ENCODE measurements at places on chromosomes 1 and 21.

GRCh38 chr21:35943752-35944151, 116.6 kb downstream of the SETD4 start:
- DNase-seq, result no peak

GRCh38 chr1:85278853-85279314, 2.5 kb upstream of the BCL10 start:
- DNase-seq, result no peak

GRCh38 chr1:23210963-23211362, 6.3 kb downstream of the HTR1D start:
- no peak for DNase-seq

DNA sequence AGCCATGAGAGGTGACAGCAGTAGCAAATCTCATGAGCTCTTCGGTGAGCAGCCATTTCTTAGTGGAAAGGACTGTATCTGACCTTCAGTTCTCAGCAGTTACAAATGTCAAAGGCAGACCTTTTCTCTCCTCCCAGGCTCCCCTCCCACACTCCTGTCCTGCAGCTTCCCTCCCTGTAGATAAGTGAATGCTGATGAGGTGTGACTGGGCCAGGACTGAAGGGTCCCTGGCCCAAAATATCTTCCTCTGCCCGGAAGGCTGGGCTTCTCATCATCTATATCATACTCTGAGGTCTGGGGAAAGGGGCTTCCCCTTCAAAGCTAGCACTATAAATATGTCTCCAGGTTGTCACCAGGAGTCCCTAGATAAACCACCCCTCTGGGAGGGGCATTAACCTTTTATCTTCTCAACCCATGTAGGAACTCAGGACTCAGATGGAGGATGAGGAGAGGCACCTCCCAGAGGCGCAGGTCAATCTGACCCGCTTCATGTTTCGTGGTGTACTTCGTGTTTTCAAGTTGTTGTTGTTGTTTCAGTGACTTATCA, 3.6 kb upstream of the ADAMTSL4 start:
- no peak for DNase-seq

DNA sequence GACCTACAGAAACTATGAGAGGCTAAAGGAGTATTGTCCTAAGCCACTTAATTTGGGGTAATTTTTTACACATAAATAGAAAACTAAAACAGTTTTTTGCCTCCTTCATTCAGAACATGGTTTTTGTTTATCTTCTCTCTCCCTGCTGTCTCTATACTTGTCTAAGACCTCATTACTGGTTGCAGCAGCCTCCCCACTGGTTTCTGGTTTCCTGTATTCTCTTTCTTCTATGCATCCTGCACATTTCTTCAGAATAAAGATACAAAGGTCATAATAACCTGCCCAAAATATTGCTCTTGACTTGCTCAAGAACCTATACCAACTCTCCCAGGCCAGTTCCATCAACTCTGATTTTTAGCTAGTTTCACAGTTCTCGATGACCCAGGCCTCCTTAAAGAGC, 19.8 kb upstream of the BOLA1 start:
- DNase-seq, result no peak

DNA sequence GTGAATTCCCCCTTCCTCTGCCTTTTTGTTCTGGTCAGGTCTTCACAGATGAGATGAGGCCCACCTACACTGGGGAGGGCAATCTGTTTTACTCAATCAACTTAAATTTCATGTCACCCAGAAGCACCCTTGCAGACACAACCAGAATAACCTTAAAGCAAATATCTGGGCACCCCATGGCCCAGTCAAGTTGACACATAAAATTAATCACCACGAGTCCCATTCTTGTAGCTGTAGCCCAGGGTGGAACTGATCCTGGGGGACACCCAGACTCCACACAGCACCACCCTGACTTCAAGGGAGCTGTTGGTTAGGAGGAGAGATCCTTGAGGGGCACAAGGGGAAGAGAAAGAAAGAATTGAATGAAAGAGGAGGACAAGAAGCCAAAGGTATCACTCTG, 23.1 kb downstream of the CAPN9 start:
- DNase-seq, result no peak

DNA sequence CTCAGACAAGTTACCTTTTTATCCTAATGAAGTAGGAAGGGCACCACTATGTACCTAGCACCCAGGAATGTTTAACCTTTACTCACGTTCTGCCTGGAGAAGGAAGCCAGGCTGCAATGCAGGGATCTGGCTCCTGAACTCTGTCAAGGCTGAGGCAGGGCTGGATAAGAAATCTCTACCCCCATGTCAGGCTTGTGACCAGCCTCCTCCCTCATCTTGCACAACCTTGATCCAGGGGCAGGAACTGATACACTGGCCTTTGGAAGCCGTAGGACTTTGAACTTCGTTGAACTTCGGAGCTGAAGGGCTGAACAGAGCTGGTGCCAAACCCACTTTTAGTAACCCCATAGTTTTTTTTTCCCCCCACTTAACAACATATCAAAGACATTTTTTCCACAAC, 8.0 kb upstream of the AKR1A1 start:
- DNase-seq, result no peak

DNA sequence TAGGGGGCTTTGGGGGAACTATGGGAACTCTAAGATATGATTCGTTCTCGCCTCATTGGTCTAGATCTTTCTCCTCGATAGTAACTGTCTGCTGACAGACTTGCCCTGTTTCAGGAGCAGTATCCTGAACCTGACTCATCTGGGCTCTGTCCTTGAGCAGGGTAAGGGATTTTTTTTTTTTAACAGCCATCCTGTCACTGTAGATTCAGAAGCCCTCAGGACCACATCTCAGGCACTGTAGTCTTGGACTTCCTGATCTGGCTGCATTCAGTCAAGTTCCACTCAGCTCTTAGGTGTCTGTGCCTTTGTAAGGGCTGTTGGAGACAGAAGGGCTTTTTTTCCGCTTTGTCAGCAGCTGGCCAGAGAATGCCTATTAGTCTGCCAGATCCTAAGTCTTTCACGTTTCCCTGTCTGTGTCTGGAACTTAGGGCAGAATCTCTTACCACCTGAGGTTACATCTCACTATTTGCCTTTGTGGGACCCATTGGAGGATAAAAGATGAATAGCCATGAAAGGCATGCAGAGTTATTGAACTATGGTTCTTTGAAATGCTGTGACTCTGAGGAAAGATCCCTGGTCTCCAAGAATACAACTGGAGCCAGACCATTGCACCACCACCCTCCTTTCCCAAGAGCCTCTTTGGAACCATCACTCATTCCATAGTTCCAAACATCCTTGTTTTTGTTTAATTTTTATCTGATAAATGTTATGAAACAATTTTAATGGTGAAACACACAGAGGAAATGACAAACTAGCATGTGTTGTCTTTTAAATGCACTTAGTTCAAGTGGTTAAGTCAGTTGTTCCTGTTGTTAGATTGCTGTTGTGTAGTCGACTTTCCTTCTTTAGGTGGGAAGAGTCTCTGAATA, 49.7 kb upstream of the MACF1 start:
- DNase-seq, result no peak

DNA sequence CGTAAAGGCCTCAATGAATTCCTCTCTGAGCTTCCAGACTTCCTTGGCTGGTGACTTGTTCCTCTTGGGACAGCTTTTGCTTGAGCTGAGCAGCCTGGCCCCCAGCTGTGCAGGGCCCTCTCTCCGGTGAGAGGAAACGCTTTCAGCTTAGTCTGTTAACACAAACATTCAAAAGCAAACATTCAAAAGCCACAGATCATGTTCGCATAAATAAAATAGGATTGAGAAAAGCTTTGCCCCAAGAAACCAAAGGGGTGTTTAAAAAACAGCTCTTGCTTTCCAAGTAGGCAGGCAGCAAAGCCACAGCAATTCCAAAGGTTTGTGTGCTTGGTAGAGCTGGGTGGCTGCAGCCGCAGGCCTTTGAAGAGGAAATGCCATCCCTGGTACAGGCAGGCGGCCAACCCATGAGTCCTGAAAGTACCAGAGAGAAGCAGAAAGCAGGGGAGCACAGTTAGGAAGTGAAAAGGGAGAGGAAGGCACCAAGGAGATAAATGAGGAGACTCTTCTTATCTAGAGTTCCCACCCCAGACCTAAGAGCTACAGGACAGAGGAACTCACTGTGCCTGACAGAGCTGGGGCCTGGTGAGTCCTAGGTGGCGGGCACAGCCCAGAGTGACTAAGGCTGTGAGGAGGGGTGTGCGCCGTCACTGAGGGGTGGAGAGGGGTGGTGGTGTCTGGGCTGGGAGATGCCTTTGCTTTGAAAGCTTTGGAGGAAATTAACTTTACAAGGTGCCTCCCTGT, 48.4 kb downstream of the CCN1 start:
- DNase-seq, result no peak

GRCh38 chr1:153612755-153613331, at the start of gene S100A16:
S100A16 (minus strand) TSS chr1:153613137; CDS start chr1:153608151, 4,986 bp downstream.
- peak; percentile 86 for DNase-seq

- DNase-seq, result no peak
Measured at GRCh38 chr1:210669951-210670350, 341.2 kb downstream of the HHAT start.

GRCh38 chr1:22712502-22713271, 2.0 kb downstream of the EPHB2 start:
- DNase-seq, result no peak

- DNase-seq, result no peak
Measured at GRCh38 chr1:178209935-178210334, 116.0 kb downstream of the RASAL2 start.

DNA sequence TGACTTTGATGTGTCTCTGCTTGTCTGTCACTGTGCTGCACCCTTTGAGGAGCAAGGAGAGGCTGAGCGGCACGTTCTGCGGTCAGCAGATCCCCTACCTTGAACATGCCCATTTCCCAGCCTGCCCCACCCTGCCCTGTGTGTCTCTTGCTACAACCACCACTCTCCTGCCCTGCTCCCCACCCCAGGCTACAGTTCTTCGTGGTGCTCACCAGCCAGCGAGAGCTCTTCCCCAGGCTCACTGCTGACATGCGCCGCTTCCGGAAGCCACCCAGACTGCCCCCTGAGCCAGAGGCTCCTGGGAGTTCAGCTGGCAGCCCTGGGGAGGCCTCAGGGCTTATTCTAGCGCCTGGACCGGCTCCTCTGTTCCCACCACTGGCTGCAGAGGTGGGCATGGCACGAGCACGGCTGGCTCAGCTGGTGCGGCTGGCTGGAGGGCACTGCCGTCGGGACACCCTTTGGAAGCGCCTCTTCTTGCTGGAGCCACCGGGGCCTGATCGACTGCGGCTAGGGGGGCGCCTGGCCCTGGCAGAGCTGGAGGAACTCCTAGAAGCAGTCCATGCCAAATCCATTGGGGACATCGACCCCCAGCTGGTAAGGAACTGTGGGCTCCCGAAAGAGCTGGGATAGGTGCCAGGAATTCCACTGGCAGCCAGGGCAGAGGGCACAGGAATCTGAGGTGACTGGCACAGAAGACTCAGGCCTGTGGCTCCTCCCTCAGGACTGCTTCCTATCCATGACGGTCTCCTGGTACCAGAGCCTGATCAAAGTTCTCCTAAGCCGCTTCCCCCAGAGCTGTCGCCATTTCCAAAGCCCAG, 5.6 kb downstream of the HYI start:
- DNase-seq, result no peak

GRCh38 chr1:157136133-157136532, 2.1 kb downstream of the ETV3 start:
- DNase-seq, result no peak

DNA sequence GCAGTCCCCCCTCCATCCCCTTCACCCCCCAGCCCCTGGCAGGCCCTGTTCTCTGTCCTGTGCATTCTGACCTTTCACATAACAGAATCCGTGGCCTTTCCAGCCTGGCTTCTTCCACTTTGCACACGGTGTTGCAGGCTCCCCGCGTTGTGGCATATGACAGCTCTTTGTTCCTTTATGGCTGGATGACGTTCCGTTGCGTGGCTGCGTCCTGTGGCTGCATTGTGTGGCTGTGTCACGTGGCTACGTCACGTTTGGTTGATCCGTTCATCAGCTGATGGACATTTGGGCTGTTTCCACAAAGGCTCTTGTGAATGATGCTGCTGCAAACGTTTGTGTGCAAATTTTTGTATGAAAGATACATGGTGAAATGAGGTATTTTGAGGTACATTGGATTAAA, 53.3 kb downstream of the PDE9A start:
- peak; percentile 3 for DNase-seq

DNA sequence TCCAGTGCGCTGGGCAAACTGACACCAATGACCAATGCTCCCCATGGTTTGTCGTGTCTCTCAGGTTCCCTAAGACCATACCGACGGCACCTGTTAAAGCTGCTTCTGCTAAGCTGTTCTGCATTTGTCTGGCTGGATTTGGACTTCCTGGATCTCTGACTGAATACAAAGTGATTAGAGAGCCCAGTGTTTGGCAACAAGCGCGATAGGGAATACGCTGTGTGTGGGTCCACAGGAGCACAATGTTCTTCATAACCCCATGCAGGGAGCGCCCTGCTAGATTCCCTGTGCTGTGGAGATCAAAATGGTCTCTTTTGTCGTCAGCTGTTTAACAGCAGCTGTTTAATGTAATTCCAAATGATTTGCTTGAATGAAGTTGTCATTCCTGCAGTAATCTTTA, 26.0 kb upstream of the ESRRG start:
- no peak for DNase-seq

GRCh38 chr1:246794048-246794827, 70.0 kb downstream of the SCCPDH start:
- peak; percentile 34 for DNase-seq

DNA sequence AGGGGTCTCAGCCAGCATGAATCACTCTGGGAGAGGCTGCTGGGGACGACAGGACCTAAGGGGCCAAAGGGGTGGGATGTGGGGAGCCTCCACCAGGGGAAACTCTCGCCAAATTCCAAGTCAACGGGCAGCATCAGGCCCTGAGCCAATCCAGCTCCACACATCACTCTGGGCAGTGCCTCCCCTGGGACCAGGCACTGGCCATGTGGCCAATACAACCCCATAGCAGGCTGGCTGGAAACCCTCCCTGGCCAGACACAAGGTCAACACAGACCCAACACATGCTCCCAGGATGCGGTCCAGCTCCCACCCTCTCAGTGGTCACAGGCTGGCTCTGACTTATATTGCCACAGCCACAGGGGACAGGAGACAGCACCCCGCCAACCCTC, 60.0 kb downstream of the MEGF6 start:
- DNase-seq, result no peak

Data from iPS-NIHi11 (cell line).